Stimulated activated CD4-positive, alpha-beta T cell treated with anti-CD3 and anti-CD28 coated beads, Interleukin-15, amount 100 ng/mL, for 48 hours (primary cell): ENCODE measurements at places on chromosomes 5 and 9.

GRCh38 chr9:79164406-79164805, 407.4 kb upstream of the TLE4 start:
- no peak for DNase-seq

GRCh38 chr5:1292846-1293415, 1.9 kb downstream of the TERT start:
- no peak for DNase-seq

DNA sequence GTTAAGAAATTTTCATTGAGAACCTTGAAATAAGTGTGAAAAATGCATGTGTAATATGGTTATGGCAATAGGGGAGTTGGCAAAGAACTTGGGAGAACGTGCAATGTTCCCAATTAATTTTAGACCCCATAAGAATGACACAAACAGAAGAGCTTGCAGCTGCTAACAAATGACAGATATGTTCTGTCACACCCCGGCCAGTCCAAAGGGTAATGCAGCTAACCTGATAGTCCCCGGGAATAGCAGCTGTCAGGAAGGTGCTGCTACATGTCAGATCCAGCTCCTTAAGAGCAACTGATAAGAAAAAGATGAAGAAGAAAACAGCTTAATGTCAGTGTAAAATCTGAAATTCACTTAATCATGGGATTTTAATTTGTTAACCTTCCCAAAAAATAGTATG, 30.4 kb downstream of the SEMA5A start:
- DNase-seq = no peak

DNA sequence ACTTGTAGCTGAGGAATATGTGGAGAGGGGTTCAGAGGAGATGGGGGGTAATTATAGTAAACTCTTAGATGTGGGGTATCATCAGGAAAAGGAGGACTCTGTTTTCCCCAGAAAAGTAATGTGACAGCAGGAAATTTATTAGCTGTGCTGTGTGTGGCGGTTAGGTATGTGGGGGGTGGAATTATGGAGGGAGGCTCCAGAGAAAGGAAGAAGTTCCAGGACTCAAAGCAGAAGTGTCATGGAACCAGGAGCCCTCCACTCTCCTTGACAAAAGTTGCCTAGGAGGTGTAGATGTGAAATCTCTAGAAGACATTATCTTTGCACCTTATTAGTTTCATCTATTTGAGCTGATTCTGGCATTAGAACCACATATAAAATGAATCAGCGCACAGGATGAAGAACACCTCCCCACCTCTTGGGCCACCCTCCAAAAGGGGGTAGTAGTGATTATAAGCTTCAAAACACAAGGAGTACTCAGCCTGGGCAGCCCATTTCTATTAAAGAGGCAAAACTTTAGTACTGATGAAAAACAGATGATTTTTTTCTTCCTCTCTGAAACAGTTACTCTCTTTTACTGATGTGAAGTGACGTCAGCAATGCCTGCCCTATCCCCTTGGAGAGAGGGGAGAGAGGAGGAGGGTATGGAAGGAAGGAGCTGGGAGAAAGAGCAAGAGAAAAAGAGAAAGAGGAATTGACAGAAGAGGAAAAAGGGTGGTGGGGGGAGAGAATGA, 18.2 kb downstream of the NR2F1 start:
- no peak for DNase-seq

GRCh38 chr5:77935506-77936364, 159.6 kb upstream of the TBCA start:
- no peak for DNase-seq

- DNase-seq = no peak
These were observed 377.3 kb downstream of the KIAA0825 start for GRCh38 chr5:94240993-94241651.

- DNase-seq = no peak
These were observed 135.7 kb downstream of the MAN2A1 start for GRCh38 chr5:109825450-109825849.

GRCh38 chr9:122463828-122464632, 13.7 kb downstream of the OR1J1 start:
- no peak for DNase-seq

DNA sequence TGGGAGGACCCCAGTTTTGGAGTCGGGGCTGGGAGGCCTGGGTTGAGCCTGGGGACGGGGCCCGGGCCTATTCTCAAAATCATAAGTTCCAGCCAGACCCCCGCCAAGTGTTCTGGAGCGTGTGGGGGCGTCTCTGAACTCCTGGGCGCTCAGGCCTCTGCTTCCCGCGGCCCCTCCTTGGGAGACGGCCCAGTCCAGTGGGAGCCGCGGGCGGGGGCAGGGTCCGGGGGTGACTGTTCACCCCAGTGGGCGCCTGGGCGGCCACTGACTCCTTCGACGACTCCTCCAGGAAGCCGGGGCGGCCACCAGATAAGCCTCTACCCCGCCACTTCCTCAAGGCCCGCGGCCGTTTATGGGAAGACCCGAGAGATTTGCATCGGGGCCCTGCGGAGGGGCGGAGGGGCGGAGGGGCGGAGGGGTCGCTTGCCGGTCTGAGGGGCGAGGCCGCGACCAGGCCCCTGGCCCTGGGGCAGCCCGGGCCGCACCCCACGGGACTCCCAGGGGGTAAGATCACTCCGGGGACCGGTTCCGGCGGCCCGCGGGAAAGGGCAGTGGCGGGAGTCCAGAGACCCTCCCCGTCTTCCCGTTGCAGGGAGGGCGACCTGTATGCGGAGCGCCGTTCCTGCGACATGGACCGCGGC, 655 bp downstream of the TOR4A start:
- no peak for DNase-seq

GRCh38 chr5:97365163-97365845, 182.3 kb upstream of the RIOK2 start:
- DNase-seq = no peak

DNA sequence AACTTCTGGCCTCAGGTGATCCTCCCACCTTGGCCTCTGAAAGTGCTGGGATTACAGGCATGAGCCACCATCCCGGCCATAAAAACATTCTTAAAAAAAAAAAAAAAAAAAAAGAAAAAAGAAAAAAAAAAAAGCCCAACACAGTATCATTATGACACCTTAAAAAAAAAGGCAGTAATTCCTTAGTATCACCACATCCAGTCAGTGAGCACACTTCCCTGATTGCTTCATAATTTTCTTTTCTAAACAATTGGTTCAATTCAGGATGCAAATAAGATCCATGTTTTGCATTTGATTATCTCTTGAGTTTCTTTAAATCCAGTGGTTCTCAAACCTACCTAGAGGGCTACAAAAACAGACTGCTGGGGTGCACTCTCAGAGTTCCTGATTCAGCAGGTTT, 182.5 kb downstream of the CDK5RAP2 start:
- DNase-seq = no peak

GRCh38 chr9:82091610-82092009, 103.0 kb downstream of the SPATA31D1 start:
- no peak for DNase-seq

DNA sequence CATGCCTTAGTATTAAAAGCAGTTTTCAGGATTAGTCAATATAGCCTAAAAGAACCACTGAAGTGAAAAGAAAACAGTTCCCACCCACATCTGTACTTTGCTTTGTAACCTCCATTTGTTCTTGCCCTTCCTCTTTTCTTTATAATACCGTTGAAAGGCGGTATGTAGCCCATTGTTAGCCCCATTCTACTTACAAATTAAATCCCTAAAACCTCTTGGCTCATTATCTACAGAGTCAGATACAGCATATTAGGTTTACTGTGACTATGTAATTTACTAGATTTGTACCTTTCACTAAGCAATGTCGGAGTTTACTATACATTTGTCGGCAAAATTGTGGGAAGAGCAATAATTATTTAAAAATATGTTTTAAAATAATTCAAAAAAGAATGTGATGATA, 17.3 kb downstream of the ALDH1A1 start:
- DNase-seq = no peak

GRCh38 chr5:34523387-34523726, 132.8 kb upstream of the RAI14 start:
- no peak for DNase-seq

DNA sequence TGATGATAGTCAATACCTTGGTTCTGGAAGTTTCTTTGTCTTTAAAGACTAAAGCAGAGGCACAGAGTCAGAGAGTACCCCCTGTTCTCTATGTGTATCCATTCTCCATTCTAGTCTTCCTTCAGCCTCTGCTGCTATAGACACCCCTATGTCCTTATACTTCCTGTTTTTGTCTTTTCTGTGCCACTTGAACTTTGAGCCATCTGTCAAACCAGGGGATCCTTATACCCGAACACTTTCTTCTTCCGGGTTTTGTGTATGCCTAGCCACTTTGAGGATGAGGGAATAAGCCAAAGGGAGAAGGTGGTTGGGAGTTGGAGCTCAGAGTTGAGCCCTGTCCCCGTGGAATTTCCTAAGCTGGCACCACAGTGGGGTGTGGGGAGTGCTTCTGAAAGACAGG, 61.1 kb upstream of the IL6ST start:
- DNase-seq = no peak

- no peak for DNase-seq
These were observed 118.3 kb downstream of the COL5A1 start for GRCh38 chr9:134759913-134760312.

DNA sequence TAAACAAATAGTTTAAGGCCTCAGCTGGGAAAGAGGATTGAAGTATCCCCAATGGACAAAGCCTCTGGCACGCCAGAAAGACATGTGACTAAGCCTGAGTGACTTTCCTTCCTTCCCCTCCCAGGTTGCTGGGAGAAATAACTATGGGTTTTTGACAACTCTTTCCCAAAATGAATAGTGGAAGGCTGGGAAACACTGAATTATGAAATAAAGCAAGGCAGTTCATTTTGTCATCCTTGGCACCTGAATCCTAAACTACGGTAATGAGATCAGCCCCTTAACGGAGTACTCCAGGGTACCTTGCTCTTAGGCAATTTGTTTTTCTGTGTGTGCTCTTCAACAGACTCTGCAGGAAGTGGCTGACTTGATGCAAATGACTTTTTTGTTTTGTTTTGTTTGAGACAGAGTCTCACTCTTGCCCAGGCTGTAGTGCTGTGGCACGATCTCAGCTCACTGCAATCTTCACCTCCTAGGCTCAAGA, 75.2 kb downstream of the LMNB1 start:
- DNase-seq = no peak

DNA sequence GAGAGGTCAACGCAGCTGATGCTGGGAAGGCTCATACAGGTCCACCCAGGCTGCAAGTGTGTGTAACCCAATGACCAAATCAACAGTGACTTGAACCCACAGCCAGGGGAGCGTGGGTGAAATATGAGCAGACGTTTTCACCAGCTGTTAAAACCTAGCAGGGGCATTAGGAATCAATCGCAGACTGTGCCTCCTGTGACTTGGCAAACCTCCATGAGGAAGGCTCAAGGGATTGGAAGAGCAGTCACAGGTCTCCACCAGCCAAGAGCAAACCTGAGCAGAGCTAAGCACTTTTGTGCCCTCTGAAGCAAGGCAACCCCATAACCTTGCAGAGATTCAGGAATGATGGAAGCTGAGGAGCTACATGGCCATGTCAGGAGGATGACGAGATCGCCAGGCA, 25.5 kb downstream of the INSYN2B start:
- DNase-seq = no peak

- no peak for DNase-seq
These were observed 16.5 kb downstream of the ADCY2 start for GRCh38 chr5:7412409-7412808.

DNA sequence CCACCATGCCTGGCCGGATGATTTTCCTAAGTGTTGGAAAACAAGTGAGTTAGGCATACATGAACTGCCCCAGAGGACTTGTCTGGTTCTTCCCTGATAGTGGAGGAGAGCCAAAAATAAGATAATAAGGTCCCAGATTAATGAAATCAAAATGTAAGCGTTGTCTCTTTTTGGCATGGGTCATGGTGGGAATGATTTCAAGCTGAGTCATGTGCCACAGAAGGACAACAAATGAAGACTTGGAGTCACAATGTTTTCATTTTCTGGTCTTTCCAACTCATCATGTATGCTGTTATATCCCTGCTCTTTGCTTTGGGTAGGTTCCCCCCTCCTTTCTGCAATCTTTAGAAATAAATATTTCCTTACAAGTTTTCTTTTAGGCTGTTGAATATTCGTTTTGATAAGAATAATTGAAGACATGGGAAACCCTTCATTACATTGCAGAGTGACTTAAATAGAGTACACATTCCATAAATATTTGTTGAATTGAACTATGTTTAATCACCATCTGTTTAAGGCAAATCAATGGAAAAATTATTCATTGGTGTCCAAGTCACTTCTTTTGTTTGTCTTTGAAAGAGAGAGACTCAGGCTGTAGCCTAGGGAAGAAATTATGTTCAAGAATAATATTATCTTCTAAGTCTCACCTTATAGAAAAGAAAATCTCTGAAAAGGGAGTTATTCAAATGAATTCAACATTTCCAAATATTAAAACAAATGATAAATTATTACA, 196.3 kb downstream of the CSNK1G3 start:
- DNase-seq = no peak

GRCh38 chr9:104923289-104923688, 4.7 kb downstream of the ABCA1 start:
- no peak for DNase-seq

DNA sequence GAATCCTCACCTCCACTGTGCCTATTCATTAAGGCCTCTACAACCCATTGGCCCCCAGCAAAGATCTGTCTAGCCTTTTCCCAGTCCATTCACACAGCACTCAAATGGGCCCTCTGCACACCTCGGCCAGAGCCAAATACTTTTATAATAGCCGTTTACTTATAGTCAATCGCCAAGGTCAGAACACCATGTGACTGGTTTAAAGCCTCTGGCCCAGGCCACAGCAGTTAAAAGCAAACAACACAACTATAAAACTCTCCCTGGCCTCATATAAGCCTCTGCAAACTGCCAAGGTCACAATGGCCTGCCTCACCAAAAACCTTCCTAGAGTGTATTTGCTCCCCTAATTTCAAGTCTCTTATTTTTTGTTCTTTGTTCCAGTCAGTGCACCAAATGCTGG, 562.6 kb downstream of the CAAP1 start:
- DNase-seq = no peak
